ENCODE measurements at places on chromosomes 3 and 15. TPM values are rescaled to one million over a fixed set of nuclear protein-coding genes. Genes with fewer than 3 reads are reported as not detected.

DNA sequence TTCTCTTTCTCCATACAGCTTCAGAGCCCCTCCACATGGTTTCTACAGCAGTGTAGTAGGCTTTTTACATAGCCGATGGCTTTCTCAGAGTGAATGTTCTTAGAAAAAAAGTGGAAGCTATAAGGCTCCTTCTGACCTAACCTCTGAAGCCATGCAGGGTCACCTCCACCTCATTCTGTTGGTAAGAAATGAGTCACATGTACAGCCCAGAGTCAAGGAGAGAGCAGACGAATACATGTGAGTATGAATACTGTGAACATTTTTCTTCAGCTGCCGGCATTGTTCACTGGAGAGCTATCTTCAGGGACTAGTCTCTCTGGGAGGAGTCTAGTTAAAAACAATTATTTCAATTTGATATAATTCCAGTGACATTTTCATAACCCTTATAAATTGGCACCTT is 68.2 kb upstream of the THRB start:
- DNase-seq: no peak

Gene LRRC28
- 62.7 TPM for total RNA-seq

GRCh38 chr3:156174229-156174847 is 54.0 kb downstream of the KCNAB1 start:
- no peak for DNase-seq

GRCh38 chr3:122799322-122799721 is 4.5 kb downstream of the SLC49A4 start:
- DNase-seq: no peak

DNA sequence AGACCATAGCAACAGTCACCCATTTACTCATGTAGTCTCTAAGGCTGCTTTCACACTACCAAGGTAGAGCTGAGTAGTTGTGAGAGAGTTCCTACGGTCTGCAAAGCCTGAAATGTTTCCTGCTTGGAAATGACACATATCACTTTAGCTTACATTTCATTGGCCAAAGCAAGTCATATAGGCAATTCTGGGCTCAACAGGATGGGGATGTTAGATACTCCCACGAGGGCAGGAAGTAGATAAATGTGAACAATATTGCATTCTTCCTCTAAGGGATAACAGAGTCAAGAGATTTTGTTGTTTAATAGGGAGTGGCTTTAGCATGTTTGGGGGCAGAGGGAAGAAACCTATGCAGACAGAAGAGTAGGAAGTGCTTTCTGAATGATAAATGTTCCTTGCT is 355.6 kb upstream of the THRB start:
- no peak for DNase-seq

DNA sequence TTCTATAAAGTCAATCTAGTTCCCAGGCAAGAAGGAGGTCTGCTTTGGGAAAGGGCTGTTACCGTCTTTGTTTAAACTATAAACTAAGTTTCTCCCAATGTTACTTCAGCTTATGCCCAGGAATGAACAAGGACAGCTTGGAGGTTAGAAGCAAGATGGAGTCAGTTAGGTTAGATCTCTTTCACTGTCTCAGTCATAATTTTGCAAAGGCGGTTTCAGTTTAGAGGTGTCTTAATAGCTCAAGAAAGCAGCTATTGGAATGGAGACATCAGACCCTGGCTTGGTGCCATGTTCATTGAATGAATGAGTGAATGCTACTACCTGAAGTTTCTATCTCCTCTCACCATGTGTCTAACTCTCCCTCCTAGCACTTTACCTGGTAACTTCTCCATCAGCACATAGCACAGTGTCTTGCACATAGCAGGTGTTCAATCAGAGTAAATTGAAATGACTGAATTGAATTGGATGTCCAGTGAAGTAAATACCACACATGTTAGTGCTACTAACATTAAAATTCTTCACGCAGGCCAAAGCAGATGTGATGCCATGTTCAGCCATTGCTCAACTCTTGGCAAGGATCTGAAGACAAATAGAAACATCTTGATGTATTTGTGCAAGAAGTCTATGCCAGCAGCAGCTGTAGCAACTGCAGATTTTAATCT is 28.2 kb downstream of the CLEC3B start:
- DNase-seq: no peak

GRCh38 chr3:160401291-160402095 is 2.0 kb downstream of the SMC4 start:
- DNase-seq: no peak

- no peak for DNase-seq
These were observed 38.0 kb downstream of the RAB7A start for GRCh38 chr3:128763967-128764366.
